ENCODE measurements at places on chromosomes 3 and 15. TPM values are rescaled to one million over a fixed set of nuclear protein-coding genes. Genes with fewer than 3 reads are reported as not detected.

DNA sequence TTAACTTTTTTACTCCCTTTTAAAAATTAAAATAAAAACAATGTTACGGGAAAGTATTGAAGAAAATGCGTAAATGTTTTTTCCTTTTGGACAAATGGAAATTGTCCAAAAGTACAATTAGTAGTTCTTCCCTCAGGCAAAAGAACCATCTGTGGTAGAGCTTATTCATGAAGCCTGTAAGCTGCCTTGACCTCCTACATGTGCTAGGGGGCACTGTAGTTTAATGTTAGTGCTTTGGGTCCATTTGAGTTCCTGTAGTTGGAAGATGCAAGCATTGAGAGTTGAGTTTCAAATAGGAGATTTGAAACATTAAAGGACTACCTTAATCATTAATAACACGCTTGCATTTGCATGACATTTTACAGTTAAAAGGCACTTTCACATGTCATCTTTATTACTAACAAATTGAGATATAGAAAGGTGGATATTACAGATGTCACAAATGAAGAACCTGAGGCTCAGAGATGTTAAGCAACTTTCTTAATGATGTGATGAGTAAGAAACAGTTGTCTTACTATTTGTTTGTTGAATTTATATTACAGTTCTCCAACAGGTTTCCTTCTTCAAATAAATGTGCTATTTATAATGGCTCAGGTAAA is 1.8 kb upstream of the ZNF385D start:
- DNase-seq: no peak

DNA sequence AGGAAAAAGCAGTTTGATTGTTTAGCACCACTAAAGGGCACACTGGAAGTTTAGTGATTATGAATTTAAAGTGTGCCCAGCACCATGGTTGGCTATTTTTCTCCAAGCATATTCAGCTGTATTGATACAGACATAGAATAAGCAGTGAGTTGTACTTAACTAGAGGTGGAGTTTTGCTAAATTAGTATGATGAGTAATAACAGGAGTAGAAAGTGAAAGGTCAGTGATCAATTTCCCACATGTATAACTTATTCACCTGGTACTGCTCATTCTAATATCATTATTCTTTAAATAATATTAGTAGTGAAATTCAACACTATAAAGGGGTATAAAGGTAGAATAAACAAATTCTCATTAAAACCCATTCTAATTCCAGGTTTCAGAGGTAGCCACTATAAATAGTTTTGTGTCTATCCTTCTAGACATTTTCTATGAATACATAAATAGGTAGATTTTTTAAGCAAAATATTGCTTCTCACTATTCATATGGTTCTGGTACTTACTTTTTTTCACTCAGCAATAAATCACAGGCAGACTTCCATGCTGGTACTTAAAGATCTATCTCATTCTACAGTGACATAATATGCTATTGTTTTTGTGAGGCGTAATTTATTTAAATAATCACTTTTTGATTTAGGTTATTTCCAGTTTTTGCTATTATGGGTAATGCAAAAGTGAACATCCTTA is 732.9 kb downstream of the VGLL3 start:
- no peak for DNase-seq

DNA sequence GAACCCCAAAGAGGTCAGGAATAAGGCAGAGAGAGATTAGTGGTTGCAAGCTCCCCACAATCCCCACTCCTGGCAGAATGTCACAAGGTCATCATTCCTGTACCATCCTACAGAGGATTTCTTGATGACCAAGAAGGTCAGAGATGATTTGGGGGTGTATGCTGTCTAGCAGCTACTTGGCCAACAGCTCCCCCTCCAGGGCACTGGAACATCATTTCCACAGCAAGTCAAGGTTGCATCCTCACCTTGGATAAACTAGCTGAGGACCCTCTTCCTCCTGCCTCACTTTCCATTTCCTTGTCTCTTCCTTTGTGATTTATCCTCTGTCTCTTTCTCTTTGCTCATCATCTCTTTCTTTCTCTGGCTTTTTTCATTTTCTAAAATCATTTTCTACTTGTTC is 106.3 kb downstream of the PROS1 start:
- DNase-seq: no peak

DNA sequence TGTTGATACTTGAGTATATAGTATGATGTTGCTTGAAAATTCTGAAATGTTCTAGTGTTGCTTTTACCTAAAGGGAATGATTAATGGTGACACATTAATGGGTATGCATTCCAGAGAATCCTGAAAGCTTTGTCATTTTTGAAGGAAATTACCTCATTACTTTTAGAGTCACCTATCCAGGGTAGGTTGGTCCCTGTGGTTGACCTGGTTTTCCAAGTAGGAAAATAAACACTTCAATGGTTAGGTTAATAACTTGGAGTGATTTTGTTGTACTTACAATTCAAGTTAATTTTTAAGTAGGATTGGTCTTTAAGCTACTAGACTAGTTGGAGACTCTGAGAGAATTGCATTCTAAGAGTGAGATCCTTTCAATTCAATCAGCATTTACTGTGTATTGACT is 31.0 kb downstream of the MITF start:
- no peak for DNase-seq

DNA sequence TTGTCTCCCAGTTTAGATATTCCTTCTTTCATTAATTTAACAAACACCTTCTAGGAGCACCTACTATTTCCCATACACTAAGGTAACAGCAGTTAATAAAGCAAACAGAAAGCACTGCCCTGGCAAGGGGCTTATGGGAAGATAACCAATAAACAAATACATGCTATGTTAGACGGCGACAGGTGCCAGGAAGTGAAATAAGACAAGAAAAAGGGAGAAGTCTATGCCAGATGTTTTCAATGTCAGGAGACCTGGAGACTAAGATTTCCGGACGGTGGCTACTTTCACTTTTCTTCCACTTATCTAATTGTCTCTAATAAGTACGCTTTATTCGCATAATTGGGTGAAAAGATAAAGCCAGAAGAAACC is 32.5 kb upstream of the ZNF445 start:
- DNase-seq: no peak

DNA sequence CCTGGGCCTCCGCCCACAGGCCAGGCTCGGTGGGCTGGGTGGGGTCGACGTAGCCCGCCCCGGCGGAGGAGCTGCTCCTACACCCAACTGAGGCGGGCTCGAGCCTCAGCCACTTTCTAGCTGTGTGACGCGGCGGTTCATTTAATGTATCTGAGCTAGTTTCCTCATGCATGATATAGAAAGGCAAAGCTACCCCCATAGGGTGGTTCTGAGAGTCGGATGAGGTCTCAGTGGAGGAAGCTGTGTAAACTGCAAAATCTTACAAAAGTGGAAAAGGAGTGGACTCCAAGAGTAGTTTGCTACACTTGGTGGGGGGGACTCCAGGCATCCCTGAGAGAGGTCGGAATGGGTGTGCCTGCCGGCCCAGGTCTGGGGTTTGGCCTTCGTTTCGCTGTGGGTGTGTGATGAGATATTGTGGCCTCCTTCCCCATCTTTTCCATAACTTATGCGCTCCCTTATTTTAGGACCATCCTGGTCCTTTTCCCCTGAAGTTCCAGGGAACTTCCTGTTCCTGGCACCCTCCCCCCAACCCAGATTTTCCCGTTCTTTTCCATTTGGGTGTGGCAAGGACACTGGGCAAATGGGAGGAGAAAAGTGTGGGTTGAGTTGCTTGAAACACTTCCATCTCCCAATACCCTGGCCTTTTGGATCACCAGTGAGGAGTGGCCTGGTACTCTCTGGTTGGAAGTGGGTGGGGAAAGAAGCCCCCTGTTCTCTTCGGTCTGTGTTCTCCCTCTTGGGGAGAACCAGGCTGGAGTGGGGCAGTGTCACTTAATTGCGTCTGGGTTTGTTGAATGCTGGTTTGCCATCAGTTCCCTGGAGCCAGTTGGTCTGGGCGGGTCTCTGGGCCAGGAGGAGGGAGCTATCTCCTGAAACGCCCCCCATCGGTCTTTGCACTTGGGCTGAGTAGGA is 1.1 kb downstream of the PDIA5 start:
- no peak for DNase-seq

GRCh38 chr15:94042180-94042928 is 189.0 kb upstream of the MCTP2 start:
- DNase-seq: no peak

- no peak for DNase-seq
Observed at GRCh38 chr15:87724330-87724729, 532.2 kb downstream of the NTRK3 start.

- no peak for DNase-seq
Observed at GRCh38 chr3:187709155-187709554, 6.8 kb upstream of the RTP2 start.

DNA sequence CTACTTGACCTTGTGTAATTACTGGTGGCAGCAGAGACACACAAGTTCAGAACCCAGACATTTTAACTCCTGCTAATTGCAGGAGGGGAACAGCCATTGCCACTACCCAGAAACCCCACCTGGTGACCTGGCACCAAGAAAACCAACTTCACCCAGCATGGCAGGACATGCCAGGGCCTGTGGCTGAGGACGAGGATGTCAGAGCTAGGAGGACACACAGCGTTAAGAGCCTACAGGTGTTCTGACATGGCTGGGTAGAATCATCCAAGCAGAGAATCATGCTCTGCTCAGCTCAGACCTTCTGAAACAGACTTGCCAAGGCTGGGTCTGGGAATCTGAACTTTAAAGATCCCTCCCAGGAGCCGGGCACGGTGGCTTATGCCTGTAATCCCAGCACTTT is 11.7 kb upstream of the SPATA12 start:
- DNase-seq: no peak

GRCh38 chr3:46615050-46615775 is 2.9 kb downstream of the FAM240A start:
- no peak for DNase-seq

The GOLGA8T gene
- total RNA-seq: not detected

The MTHFS gene
- total RNA-seq: 16.9 TPM

The PARP15 gene
- not detected for total RNA-seq

The CPNE9 gene
- total RNA-seq: not detected

The ACP3 gene
- total RNA-seq: not detected

The SKOR1 gene
- 0.27 TPM for total RNA-seq

The SEMA3B gene
- total RNA-seq: 9.6 TPM

The INAFM2 gene
- 80.6 TPM for total RNA-seq

The SUCNR1 gene
- not detected for total RNA-seq

Measured in chondrocyte (in vitro differentiated cells).